CD8-positive, alpha-beta T cell (primary cell): ENCODE measurements at places on chromosomes 12 and 14.

DNA sequence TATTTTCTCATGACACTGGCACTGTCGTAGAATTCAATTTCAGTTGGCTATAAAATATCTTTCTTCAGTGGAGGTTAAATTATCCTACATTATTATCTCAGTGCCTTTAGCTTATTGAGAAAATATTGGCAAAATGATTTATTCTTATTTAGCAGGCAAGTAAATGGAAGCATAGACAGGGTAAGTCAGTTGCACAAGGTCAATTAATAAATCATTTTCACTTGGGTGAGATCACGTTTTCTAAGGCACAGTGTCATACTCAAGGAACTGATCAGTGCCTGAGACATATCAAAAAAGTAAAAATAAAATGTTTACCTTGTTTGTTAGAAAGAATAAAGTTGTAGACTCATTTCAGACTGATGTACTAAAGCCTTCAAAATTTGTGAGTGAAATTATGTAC is 95.0 kb downstream of the ACSS3 start:
- DNase-seq, result no peak

- no peak for DNase-seq
Measured at GRCh38 chr12:124130691-124131591, 157.9 kb downstream of the ZNF664 start.

GRCh38 chr14:103519043-103519836 is 3.4 kb downstream of the CKB start:
- no peak for DNase-seq

DNA sequence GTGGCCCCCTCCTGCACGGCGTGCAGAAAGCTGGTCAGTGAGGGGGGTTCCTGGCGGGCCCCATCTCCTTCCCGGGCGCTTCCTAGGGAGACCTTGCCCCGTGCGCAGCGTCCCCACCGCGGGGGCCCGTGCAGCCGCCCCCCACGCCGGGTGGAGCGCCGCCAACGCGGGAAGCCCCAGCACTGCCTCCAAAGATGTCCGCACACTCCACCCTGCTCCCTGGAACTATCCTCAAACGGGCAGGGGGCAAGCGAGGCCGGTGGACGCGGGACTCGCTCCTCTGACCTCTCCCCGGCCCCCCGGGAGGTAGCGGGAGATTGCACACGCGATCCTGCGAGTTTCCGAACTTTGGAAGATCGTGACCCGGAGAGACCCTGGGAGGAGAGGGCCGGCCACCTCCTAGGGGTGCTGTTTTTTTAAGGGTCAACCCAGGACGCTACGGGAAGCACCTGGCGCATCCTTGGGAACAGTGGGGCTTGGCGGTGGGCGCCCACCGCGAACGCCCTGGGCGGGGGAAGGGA is 1.5 kb upstream of the FZD10 start:
- DNase-seq, result no peak

DNA sequence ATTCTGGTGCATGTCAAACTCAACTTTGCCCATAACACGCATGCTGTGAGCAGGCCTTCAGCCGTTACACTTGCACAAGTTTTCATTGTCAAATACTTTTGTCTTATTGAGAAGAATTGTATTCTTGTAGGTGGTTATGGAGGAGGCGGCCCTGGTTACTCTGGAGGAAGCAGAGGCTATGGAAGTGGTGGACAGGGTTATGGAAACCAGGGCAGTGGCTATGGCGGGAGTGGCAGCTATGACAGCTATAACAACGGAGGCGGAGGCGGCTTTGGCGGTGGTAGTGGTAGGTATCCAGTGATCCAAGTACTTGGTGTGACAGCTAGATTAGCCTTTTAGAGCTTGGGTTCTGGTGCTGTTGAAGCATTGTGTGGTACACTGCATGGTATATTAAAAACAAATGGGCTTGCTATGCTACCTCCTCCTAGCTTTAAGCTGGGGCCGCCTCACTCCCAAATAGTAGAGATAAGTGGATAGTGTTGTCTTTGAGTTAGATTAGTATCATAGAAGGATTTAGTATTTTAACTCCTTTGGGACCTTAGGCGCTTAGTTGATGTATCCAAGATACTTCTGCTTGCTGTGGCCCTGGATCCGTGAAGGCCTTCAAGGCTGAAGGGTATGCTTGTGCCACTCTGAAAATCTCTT is 2.5 kb downstream of the HNRNPA1 start:
- no peak for DNase-seq
